Stimulated activated CD4-positive, alpha-beta T cell treated with anti-CD3 and anti-CD28 coated beads, TNF-alpha, amount 100 ng/mL, for 24 hours (primary cell): ENCODE measurements at places on chromosomes 4 and X.

DNA sequence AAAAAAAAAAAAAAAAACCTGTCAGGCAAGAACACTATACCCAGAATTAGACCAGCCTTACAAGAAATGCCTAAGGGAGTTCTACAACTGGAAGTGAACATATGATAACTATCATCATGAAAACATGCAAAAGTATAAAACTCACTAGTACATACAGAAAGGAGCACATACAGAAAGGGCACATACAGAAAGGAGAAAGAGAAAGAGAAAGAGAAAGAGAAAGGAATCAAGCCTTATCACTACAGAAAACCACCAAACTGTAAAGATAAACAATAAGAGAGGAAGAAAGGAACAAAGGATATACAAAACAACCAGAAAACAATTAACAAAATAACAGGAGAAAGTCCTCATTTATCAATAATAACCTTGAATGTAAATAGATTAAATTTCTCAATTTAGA is 50.4 kb downstream of the PHKA1 start:
- DNase-seq = no peak

DNA sequence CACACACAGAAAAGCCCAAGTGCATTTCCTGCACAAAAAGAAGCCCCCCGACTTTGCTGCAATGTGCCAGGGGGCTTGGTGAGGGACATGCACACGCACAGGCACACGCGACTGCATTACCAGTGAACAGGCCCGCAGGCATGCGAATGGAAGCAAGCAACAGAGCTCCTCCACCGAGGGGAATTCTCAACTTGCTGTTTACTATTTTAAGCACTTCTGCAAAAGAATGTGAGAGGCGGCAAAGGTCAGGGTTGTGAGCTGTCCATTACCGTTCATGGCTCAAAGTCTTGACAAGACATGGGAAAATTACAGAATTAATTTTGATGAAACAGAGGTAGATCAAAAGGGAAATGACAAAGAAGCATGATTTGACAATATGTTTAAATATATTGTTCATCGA is 342.5 kb upstream of the NOCT start:
- DNase-seq = no peak

DNA sequence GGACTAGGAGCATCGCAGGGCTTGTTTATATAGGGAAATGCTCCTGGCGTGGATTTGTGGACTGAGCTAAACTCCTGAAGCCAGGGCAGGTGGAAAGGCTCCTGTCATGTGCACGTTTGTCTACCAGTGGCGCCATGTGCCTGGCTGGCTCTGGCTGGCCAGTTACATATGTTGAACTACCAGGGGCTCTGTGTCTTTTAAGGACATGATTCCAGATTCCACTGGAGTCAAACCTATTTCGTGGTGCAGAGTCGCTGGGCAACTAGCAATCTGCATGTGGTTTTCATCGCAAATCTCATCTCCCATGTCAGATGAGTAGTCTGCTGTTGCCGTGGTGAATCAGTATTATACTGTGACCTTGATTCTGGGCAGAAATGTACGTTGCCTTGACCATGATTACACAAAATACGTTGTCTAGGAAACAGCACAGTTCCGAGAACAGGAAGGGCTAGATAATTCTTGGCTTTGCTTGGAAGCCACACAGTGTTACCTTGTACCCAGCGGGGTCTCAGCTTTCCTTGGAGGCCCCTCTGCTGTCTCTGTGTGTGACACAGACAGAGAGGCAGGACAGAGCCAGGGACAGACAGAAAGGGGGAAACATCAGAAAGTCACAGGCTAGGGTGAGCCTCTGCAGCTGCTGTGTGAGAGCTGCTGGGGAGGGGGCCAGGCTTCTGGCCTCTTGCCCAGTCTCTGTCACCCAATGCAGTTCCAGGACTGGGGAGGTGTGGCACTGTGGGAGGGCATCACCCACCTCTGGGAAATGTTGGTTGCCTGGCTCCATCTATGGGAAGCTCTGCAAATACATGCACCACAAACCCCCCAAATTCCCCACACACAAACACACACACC is 19.2 kb downstream of the PNMA6E start:
- DNase-seq = no peak

DNA sequence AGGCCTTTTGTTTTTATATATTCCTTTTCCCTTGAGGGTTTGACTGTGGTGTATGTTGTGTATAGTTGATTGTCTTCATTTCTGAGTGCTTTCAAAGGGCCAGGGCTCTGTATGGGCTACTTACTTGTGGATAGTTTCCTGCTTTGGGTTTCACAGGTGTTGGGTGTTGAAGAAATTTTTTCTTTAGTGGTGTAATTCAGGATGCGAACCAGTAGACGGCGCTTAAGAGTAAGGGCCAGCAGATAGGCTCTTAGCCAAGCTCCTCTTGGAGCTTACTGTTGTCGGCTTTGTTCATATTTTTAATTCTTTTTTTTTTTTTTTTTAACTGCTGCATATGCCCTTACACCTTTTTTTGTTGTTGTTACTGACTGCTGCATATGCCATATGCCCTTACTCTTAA is 276.3 kb upstream of the GALNT7 start:
- no peak for DNase-seq

GRCh38 chr4:74480267-74480666 is 35.3 kb downstream of the AREG start:
- no peak for DNase-seq

GRCh38 chr4:112889199-112889598 is 160.3 kb upstream of the ANK2 start:
- DNase-seq = no peak

- DNase-seq = no peak
Measured at GRCh38 chr4:68570122-68570507, 6.0 kb downstream of the UGT2B17 start.

DNA sequence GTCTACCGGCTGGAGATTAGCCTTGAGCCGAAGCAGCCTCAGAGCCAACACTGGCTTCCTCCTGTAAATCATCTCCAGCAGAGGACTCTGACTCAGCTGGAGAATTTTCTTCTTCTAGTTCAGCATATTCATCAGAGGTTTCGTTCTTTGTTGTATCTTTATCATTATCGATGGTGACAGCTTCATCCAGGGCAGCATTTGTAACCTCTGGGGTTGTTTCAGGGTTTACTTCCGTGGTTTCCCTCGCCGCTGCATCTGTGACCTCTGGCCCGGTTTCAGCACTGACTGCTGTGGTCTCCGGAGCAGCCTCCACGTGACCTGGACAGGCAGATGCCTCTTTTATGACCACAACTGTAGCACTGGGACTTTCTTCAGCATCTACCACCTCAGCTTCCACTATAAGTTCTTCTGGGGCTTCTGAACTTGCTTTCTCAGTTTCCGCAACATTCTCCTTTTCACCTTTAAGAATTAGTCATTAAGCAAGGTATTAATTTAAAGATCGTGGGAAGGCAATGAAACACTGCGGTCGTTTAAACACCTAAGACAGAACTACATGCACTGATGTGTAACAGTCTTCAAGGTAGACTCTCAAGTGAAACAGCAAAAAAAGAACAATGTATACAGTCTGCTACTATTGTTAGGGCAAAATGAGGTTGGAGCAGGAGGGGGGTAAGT is 13.3 kb downstream of the MGARP start:
- DNase-seq = peak; percentile 53
